ENCODE measurements at places on chromosomes 16 and 17.
A peak's percentile ranks its signal among the peaks of the same experiment; 100 is the strongest.

GRCh38 chr16:86571530-86571915 lies 4.9 kb downstream of the FOXC2 start:
- no peak for DNase-seq

DNA sequence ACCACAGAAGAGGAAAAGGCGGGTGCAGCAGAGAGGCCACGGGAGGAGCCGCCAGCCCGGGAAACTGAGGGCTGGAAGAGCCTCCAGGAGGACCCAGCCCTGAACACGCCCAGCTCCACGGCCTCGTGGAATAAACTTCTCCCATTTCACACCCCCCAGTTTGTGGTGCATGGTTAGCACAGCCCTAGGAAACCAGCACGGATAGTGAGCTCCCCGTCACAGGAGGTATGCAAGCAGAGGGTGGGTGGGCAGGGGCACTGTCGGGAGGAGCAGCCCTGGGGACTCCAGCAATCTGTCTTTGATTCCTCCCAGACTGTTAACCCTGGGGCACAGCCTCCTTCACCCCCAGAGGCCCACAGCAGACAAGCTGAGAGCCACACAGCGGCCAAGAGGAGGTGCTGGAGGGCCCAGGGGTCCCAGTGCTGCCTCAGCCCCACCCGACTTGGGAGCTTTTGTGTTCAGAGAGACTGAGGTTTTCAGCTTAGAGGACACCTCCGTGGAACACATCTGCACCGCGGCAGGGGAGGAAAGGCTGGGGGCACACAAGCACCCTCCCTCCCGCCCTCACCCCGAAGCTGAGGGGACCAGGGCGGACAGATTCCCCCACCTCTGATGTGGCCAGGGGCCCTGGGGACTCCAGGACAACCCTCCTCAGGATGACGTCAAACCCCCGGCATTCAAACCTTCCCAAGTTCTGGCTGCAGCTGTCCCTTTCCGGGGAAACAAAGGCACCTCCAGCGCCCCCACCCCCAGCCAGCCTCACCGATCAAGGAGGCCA lies 1.7 kb upstream of the IL17C start:
- DNase-seq, result no peak

DNA sequence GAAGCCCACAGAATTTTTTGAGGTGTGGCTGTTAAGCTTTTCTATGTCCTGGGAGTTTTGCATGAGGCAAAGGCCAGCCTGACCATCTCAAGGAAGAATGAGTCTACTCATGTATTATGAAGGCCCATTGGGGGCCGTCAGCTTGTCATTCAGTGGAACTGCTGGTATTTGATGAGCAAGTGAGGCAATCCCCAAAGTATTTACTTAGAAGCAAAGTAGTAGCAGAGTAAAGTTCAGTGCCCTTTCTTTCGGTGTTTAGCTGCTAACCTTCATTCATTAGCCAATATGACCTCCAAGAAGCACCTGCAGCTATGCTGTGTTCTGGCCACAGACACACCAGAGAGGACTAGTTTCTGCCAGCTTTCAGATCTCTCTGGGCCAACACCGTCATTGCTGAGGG lies 80.2 kb downstream of the RPA1 start:
- DNase-seq, result no peak

DNA sequence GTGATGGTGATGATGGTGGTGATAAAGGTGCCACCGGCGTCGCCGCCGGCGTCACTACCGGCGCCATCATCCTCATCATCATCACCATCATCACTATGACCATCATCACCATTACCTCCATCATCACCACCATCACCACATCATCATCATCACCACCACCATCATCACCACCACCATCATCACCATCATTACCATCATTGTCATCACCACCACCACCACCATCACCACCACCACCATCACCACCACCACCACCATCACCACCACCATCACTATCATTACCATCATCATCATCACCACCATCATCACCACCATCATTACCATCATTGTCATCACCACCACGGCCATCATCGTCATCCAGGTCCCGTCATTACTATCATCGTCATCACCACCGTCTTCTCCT lies 179.7 kb downstream of the NPIPB11 start:
- no peak for DNase-seq

- peak; percentile 57 for DNase-seq
Observed at GRCh38 chr17:81927653-81928543, at the start of gene MAFG. MAFG (minus strand) TSS chr17:81927735; CDS start chr17:81923185, 4,550 bp downstream.

DNA sequence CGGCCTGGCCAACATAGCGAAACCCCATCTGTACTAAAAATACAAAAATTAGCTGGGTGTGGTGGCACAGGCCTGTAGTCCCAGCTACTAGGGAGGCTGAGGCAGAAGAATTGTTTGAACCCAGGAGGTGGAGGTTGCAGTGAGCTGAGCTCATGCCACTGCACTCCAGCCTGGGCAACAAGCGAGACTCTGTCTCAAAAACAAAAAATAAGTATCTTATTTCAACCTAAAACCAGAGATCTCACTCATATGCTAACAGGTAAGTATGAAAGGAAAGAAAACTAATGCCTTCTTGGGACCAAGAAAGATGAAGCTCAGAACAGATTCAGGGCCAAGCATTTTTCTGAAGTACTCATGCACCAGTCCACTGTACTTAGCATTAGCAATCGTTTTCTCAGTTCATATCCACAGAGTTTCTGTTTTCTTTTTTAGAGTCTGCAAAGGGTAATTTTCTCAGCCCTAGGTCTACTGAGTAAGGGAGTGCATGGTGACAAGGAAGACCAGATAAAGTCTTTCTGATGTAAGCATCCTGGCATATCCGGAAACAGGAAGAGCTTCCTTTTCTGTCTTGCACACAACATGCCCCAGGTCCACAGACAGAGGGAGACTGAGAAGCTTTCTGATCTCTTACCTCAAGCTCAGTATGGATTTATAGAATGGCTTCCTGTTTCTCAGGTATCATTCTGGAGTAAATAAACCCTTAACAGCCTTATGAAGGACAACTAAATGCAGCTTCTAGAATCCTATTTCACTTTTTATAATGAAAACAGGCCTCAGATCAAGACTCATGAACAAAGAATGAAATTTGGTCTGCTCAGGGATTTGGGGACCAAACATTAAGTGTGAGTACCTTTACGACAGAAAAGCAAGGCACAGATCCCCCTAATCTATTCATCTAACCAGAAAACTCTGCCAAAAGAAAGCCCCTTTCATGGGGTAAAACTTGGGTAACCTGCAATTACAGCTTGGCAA lies 38.7 kb upstream of the FOXJ1 start:
- no peak for DNase-seq

DNA sequence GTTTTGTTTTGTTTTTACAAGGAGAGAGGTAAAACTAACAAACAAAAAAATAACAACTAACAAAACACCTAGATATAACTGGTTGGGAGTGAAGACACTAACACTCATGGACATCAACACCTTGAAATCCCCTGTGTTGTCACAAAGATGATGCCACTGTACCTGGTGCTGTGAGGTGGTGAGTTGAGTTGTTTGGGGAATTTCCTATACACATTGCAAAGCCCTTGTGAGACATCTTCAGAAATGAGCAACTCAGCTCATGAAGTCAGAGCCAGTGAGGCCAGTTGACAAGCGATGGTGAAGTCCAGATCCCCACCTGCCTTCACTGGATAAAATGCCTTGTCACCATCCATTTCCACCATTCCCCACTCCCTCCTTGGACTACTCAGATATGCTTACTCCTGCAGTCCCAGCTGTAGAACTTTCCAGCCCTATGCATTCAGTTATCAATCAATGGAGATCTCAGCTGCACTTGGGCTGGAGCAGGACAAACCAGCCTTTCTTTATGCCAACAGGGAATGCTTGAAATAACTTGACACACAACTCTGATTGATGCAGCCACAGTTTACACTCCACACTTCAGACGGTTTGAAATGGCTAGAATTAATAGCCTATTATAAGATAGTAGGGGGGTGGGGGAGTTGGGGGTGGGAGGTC lies 22.2 kb downstream of the ANKFN1 start:
- DNase-seq, result no peak

DNA sequence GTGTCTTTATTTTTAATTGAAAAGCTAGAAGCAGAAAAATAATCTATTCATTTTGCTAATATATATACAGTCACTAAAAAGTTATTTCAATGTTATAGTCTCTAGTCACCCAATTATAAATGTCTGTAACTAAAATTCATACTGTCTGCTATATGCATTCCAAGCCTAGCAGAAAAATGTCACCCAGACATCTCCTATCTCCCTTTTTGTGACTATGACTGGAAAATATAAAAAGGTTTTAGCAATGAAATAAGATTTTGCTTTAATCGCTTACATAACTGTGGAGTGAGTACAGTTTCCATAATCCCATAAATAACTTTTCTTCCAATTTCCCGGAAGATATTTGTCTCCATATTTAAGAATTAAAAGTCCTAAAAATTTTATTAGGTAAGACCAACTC lies 88.6 kb downstream of the BRIP1 start:
- DNase-seq, result no peak

DNA sequence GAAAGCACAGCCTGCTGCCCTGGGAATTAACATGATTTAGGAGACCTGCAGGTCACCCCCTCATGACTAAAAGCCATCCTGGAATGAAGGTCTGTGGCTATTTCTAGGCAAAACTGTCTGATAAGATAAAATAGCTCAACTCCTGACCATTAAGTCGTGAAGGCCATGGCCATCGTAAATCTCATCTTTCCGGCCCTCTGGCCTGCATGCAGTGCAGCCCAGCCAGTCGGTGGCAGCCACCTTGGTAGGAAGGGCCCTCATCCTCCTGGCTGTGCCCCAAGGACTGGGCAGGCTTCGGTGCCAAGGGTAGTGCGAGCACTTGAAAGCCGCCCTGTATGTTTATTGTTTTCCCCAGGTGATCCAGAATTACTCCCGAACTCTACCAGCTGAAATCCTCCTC lies 18.2 kb upstream of the MEOX1 start:
- DNase-seq, result no peak

- DNase-seq, result no peak
Observed at GRCh38 chr17:46038937-46039336, 39.9 kb downstream of the STH start.

- no peak for DNase-seq
Observed at GRCh38 chr16:24002619-24003018, 166.8 kb downstream of the PRKCB start.

DNA sequence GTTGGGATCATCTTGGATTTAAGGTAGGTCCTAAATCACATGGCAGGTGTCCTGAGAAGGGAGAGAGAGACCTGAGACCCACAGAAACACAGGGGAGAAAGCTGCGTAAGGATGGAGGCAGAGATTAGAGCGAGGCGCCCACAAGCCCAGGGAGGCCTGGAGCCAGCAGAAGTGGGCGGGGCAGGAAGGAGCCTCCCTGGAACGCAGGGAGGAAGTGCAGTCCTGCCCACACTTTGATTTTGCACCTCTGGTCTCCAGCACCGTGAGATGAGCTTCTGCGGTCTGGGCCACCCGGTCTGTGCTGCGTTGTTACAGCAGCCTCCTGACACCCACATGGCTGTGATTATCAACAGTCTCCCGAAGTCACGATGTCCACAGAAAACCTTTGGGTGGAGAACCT lies 6.4 kb downstream of the DNASE1L2 start:
- no peak for DNase-seq

- no peak for DNase-seq
Observed at GRCh38 chr17:7237761-7238419, 1.4 kb downstream of the PHF23 start.

DNA sequence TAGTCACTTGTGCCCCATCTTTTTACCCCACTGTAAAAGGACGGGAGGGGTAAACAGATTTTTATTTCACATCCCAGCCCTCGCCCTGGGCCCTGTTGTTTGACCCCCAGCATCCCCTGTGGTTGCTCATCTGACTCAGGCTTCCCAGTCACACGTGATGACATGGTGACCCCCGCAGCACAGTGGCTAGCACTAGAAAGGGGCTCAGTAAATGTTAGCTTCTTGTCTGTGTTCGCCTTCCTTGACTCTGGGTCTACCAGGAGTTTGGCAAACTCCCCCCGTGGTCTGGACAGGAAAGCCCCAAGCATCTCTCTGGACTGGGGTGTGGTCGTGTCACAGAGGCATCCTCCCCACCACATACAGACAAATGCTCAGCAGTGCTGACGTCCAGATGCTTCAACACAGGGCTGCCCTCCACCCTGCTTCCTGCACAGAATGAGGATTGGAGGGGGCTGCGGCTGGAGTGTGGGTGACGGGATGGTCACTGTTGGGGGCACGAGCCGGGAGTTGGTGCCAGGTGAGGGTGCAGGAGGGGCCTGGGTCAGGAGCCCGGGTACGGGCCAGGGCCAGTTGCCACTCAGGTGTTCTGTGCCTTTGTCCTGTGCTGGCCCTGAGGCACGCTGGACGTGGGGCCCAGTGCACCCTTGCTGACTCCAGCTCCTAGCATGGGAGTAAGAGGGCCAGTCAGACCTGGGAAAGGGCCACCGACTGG lies 69.1 kb downstream of the METRNL start:
- no peak for DNase-seq

DNA sequence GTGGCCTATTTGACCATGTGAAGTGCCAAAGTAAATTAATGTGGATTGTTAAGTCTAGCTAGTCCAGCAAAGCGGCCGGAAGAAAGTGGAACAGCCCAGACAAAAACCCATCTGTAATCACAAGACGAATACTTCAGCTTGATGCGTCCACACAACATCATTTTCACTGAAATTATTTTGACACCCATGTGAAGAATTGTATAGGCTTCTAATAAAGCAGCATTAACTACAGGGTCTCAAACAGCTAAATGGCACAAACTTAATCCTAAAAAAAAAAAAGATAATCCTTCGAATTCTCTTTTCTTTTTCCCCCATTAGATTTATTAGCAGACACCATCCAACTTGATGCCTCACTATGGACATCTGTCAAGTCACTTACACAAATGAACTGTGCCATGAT lies 73.8 kb downstream of the TOX3 start:
- no peak for DNase-seq

GRCh38 chr17:71287071-71287823 lies 833.6 kb upstream of the SOX9 start:
- DNase-seq, result no peak

DNA sequence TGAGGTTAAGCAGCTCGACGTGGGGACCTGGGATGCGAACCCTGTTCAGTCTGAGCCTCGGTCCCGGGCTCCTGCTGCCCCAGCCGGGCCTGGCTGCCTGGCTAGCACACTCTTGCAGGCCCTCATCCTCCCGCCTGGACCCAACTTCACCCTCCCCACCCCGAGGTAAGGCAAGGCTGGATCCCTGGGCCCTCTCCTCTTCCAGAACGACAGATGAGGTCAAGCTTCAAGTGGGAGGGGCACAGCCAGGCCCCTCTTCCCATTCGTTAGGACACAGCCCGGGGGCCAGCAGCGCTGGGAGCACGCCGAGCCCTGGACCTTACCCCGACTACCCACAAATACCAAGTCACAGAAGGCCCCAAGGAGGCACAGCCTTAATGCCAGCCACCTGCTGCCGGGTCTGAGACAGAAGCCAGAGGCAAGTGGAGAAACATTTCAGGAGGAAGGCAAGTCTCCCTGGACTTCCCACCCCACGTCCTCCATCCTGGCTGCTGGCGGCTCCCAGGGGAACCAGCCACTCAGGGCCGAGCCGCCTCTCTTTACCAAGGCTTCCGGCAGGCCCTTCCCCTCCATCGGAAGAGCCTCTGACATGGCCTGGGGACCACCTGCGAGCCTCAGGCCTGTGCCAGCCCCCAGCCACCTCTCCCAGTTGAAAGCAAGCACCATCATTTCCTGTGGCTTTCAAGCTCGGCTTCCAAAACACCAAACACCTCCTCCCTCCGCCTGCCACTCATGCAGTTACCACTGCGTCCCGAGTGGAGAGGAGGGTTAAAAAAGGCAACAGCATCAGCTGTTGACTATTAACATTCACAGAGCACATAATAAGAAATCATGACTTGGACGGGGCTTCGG lies 59.9 kb downstream of the RPH3AL start:
- no peak for DNase-seq

GRCh38 chr17:30520436-30520835 lies 43.2 kb downstream of the GOSR1 start:
- DNase-seq, result peak; percentile 52

All from AG09309 (cell line).